Stimulated activated naive CD8-positive, alpha-beta T cell treated with anti-CD3 and anti-CD28 coated beads, Interleukin-15, Interleukin-2, amounts not matched to agents 100 U/mL and 50 U/mL, for 24 hours (primary cell): ENCODE measurements at places on chromosomes 4 and X.

DNA sequence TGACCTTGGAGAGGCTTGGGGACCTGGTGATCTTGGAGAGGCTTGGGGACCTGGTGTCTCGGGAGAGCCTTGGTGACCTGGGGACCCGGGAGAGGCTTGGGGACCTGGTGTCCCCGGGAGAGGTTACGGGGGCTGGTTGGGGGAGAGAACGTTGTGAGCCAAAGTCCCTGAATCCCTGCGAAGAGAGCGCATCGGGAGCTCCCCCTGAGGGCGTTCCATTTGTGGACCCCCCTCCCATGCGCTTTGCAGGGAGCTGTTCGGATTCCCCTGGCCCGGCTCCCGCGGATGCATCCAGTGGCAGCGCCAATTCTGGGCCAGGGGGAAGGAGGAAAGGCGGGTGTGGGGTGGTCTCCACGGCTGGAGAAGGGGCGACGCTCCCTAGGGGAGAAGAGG lies 13.3 kb downstream of the SHOX start:
- no peak for DNase-seq

GRCh38 chr4:122797405-122798094 lies 29.1 kb upstream of the FGF2 start:
- DNase-seq: no peak

GRCh38 chrX:67437821-67438220 lies 106.0 kb upstream of the AR start:
- no peak for DNase-seq

DNA sequence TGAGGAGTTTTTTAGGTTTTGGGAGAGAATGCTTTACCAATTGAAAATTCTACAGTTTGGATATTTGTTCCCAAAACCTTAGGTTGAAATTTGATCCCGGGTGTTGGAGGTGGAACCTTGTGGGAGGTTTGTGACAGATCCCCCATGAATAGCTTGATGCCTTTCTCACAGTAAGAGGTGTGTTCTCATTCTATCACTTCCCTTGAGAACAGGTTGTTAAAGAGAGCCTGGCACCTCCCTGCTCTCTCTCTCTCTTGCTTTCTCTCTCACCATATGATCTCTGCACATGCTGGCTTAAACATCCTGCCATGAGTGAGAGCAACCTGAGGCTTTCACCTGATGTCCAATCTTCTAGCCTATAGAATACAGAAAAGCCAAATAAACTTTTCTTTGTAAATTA lies 1475.5 kb upstream of the AGA start:
- DNase-seq: no peak

GRCh38 chr4:164926301-164926700 lies 49.3 kb downstream of the APELA start:
- no peak for DNase-seq
